ENCODE measurements at places on chromosomes 3 and 15. TPM values are rescaled to one million over a fixed set of nuclear protein-coding genes. Genes with fewer than 3 reads are reported as not detected.

The SLC28A1 gene
- not detected for polyA plus RNA-seq

The FGF7 gene
- not detected for polyA plus RNA-seq

The DYNLT2B gene
- 17.2 TPM for polyA plus RNA-seq

The CSPG5 gene
- polyA plus RNA-seq: not detected

The TM4SF1 gene
- not detected for polyA plus RNA-seq

DNA sequence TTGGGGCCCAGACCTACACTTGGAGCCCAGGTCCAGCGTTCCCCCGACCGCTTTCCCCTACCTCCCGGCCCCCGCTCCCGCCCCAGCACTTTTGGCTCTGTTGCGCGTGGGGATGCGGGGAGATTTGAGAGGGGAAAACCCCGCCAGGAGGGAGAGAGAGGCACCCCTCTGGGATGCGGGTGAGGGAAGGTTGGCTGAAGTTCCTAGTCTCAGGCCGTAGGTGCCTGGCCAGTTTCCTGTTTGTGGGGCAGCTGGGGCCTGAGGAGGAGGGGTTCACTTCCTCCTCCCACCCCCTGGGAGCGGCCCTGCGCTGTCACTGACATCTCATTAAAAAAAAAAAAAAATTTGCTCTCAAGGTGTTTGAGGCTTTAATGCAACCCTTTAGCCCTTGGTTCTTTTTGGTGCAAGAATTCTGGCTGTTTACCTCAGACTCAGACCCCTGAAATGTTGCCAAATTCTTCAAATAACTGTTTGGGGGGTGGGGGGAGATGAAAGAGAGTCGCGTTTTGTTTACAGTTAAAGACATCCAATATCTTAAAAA is 2.6 kb downstream of the FAM43A start:
- peak; percentile 12 for DNase-seq

- DNase-seq: no peak
Measured at GRCh38 chr3:32326795-32327194, 64.9 kb upstream of the CMTM7 start.

- no peak for DNase-seq
Measured at GRCh38 chr15:63256433-63257274, 20.8 kb upstream of the APH1B start.

DNA sequence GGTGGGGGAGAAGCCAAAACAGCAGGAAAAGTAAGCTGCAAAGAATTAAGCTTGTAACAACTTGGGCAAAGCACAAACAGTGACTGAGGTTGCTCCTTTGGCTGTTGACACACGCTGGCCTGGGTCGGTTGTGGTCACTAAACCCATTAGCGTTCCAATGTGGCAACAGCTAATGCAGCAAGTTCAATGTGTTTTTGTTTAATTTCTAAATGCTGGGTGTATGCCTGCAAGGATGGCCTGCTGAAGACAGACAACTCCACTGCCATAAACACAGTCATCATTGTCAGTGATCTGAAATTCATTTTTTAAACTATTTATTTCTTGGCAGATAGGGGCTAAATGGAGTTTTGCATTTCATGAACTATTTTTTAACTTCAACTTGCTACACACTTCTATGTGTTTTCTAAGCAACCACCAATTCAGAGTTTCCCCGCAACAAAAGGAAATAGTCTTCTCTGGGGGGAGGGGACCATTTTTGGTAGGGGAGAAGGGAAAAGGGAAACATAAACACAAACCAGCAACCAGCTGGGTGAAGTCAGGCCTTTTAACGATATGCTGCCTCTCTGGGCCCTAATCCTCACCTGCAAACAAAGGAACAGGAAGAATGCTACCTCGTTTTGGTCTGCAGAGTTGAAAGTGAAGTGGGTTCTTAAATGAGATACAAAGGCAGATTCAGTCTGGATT is 34.8 kb upstream of the WNT5A start:
- DNase-seq: no peak

GRCh38 chr3:168002786-168003368 is 92.8 kb downstream of the GOLIM4 start:
- no peak for DNase-seq

DNA sequence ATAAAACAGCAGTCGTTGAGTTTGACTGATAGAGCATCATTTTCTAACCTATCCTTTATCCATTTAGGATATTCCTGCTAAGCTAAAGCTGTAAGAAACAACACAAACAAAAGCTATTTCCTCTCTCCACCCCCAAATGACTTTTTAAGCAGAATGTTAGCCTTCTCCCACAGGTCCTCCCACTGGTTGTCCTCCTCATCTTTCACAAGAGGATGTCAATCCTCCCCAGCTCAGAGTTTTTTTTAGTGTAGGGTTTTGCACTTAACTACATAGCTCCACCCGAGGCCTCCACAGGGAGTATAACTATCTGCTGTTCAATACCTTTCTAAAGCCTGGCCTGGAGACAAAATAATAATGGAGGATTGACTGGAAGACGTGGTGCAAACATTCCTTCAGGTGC is 7.8 kb downstream of the SETMAR start:
- DNase-seq: no peak

- DNase-seq: no peak
Measured at GRCh38 chr3:66113542-66113941, 74.8 kb upstream of the MAGI1 start.

- DNase-seq: no peak
Measured at GRCh38 chr3:101879623-101880284, 30.4 kb downstream of the NFKBIZ start.

- no peak for DNase-seq
Measured at GRCh38 chr3:66405701-66406091, 95.1 kb downstream of the LRIG1 start.

DNA sequence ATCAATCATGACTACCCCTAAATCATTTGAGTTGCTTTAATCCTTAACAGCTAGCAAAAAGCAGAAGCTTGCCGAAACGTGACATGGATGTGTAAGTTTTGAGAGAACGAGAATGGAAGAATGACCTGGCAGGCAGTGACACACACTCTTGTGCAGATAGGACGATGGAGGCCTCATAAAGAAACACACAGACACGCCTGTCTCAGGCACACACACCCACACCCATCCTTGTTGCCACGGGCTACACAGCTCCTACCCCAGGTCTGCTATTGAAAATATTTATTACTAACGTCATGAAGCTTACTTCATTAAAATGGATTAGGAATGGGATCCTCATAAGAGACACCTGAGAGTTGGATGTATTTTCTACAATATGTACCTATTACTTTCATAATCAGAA is 8.5 kb downstream of the MYO5C start:
- no peak for DNase-seq

DNA sequence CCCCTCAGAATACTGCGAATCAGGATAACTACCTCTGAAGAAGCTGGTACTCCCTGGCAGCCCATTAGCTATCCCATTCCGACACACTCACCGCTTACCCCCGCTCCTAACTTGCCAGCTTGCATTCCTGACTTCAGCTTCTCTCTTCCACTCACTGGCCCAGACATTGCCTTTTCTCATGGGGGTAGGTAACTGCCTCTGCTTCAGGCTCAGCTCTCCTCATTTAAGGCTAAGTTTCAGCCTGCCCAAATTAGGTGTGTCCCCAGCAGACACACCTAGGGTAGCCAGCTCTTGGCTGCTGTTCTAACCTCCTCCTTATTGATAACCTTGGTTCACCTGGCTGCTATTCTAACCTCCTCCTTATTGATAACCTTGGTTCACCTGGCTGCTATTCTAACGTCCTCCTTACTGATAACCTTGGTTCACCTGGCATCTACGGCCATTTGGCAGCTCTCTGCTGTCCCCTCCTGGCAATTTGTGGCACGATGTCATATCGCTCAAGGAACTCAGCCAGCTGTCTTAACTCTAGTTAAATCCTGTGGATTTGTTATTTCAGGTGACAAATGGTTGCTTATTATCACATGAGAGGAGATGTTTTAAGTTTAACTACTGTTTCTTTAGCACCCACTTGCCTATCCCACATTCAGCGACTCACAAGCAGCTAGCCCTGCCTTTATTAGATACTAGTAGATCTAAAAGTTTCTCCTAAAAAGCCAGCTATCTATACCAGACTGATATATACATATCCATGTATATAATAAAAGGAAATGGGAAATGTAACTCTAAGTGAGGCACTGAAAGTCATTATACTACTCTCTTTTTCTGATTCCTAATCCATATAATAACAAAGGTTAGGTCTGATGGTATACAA is 106.5 kb upstream of the ACP3 start:
- DNase-seq: no peak

DNA sequence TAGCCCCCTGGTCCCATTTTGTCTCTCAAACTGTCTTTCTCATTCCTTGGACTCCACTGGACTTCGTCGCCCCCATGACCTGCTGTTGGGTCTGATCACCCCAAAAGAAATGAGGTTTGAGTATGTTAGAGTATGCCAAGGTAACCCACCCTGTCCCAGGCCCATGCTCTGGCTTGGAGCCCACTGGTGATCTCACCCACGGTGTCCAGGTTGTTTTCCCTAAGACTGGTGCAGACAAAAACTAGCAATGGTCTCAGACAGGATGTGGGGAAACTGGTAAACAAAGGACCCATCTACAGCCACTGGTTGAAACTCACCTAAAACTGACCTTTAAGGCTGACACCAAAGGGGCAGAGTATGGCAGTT is 38.9 kb downstream of the EFCAB12 start:
- DNase-seq: no peak

GRCh38 chr15:100134586-100134985 is 207.2 kb downstream of the ADAMTS17 start:
- no peak for DNase-seq

DNA sequence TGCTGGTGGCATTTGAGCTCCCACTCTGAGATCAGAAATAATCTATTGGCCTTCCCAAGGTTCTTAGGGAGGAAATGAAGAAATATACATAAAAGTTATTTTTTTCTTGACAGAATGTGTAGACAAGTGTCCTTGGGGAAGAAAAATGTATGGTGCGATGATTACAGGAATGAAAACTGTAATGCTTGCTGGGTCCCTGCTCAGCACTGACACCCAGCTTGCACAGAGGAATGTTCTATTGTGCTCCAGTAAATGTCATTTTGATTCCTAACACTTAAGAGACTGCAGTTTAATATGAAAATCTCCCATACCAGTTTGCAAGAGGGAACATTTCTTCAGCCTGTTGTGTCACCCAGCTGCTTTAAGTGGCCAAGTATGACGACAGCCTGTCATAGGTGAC is 271.3 kb upstream of the TPM1 start:
- DNase-seq: no peak

DNA sequence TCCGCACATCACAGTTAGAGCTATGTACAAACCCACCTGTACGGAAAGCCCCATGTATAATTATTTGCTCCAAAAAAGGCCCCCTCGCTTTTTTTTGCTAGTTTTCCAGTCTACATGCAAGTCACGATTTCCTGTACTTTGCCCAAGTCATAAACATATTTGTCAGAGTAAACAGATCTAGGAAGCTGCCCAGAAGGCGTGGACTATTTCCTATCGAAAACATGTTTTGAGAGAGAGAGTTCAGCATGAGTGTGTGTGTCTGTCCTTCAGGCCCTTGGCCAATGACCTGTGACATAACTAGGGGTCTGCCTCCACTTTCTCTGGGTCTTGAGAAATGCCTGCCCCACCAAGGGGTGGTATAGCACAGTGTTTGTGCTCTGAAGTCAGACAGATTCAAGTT is 72.7 kb upstream of the HACD2 start:
- no peak for DNase-seq

DNA sequence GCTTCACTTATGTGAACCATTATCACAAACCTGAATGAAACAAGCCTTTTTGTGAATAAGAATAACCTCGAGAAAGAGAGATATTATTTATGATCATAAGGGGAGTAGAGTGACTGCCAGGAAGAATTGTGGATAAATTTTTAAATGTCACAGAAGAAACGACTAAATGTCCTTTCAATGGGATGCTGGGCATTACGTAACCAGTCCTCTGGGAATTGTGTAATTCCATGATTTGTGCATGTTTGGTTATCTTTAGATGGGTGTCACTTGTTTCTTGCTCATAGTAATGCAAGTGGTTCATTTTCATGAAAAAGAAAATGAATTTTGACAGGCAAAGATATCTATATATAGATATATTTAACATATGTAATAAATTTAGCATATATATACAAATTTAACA is 379.5 kb upstream of the AGTR1 start:
- DNase-seq: no peak

GRCh38 chr3:27708250-27708649 is 13.9 kb downstream of the EOMES start:
- no peak for DNase-seq

GRCh38 chr3:112293368-112294321 is at the start of gene SLC9C1:
SLC9C1 (minus strand) TSS chr3:112294216; CDS start chr3:112286791, 7,425 bp downstream.
- peak; percentile 7 for DNase-seq

DNA sequence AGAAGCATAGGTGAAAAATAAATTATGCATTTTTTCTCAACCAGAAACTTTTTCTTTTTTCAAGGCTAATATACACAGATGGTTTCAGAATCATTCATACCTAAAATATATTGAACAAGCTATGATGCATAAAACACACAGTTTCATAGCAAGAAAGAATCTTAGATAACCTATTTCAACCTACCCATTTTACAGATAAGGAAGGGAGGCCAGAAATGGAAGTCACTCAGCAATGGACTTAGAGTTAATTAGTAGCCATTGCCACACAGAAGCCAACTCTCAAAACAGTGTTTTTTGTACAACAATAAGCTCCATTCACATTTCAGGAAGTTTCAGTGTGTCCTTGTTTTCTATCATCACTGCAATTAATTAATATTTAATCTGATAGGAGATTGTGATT is 27.5 kb upstream of the STRIT1 start:
- DNase-seq: no peak

DNA sequence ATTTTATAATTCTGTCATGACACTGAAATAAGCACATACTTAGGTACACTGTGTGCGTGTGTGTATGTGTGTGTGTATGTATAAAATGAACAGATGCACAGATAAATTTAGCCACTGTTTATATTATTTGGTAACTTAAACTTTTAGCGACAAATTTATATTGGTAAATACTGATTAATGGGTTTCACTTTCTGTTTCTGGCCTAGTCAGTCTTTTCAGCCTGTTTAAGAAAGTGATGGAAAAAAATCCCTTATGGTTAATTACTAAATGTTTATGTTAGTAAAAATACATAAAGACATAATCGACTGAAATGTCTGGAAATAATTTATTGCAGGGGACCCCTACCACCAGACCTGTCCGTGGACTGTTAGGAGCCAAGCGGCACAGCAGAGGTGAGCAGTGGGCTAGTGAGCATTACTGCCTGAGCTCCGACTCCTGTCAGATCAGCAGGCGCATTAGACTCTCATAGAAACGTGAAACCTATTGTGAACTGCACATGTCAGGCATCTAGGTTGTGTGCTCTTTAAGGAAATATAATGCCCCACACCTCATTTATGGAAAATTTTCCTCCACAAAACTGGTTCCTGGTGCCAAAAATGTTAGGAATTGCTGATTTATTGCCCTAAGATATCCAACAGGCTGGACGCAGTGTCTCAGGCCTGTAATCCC is 717.4 kb downstream of the SI start:
- no peak for DNase-seq
